ENCODE measurements at places on chromosomes 2 and 18. TPM values are rescaled to one million over a fixed set of nuclear protein-coding genes. Genes with fewer than 3 reads are reported as not detected.

C2orf76 gene
- 21.0 TPM for total RNA-seq

SGO2 gene
- total RNA-seq: 24.4 TPM

BCL2 gene
- 75.7 TPM for total RNA-seq

OXER1 gene
- not detected for total RNA-seq

KCNS3 gene
- not detected for total RNA-seq

HAAO gene
- total RNA-seq: 0.17 TPM

INPP5D gene
- 46.5 TPM for total RNA-seq

BUB1 gene
- total RNA-seq: 65.0 TPM

Measured in activated CD8-positive, alpha-beta memory T cell treated with anti-CD3 and anti-CD28 coated beads for 36 hours (primary cell).